Left kidney (tissue), 8 donors: ENCODE measurements at places on chromosomes 1 and 21. TPM values are rescaled to one million over a fixed set of nuclear protein-coding genes. Genes with fewer than 3 reads are reported as not detected.

GRCh38 chr1:15718199-15718601, 17.9 kb upstream of the SLC25A34 start:
- no peak for DNase-seq

GRCh38 chr1:53503433-53504217, 44.4 kb downstream of the DMRTB1 start:
- no peak for DNase-seq

GRCh38 chr21:44366586-44367211, 13.3 kb downstream of the TRPM2 start:
- no peak for DNase-seq

- no peak for DNase-seq
Measured at GRCh38 chr1:231952154-231952553, 325.6 kb downstream of the DISC1 start.

DNA sequence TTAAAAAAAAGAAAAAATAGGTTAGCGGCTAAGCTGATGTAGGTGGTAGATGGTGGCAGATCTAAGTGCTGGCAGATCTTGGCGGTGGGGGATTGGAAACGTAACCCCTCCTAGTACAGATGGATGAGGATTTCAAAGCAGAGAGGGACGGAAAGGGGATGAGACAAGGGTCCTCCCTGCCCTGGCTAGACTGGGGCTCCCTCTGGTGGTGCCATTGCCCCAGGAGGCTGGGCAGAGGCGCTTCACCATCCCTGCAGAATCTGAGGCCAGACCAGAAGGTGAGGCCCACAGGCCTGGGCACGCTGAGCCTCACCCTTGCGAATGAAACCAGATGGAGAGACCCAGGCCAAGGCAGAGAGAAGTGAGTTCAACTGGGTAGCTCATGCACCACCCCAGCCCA, 7.0 kb upstream of the PLEKHA6 start:
- DNase-seq: no peak

Gene WLS
- 153 TPM for polyA plus RNA-seq
